ENCODE measurements at places on chromosomes 6 and 20.
A peak's percentile ranks its signal among the peaks of the same experiment; 100 is the strongest.

- peak; percentile 70 for DNase-seq
These were observed 14.7 kb downstream of the KLHL32 start for GRCh38 chr6:96939007-96939805.

DNA sequence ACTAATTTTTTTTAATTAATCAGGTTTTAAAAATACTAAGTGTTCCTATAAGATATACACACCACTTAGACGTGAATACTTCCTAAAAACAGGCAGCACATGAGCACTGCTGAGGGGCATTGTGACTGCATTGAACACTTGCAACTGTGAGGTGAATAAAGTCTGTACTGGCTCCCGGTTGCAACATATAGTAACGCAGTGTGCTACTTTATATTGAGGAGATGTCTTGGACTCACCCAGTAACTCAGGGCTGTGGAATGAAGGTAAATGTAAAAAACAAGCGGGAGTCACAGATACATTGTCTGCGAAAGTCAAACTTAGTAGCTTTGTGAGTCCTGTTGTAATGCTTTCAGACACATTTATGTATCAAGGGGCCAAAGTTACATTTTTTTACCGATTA, 17.0 kb upstream of the HLA-A start:
- no peak for DNase-seq

DNA sequence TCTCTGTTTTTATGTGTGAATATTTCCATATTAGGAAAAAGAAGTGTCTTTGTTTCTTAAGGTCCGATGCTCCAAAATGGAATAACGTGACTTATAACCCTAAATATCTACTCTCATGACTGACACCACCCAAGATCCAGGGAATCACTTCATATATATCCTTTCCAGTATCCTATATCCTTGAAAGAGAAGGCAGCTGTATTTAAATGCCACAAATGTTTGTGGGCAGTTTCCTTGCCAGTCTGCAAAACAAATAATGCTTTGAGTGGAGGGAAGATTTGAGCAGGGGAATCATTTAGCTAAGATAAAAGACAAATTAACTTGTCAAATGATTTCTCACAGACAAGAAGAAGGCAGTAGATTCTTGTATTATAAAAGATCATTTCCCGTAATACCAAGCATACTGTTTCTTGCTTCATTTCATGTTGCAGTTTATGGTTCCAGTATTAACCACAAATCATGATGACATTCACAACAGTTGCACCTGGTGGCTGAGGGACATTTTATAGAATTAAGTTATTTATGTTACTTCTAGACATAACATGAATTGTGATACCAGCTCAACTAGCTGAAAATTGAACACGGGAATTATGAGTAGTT, 30.0 kb upstream of the FABP7 start:
- DNase-seq: no peak

GRCh38 chr6:19979986-19980385, 142.8 kb downstream of the ID4 start:
- DNase-seq: no peak

GRCh38 chr20:49758781-49759180, 45.1 kb upstream of the B4GALT5 start:
- DNase-seq: no peak

- DNase-seq: peak; percentile 40
These were observed 188.1 kb downstream of the FOXC1 start for GRCh38 chr6:1797801-1798200.

GRCh38 chr6:34836451-34836850, 44.6 kb downstream of the BLTP3A start:
- no peak for DNase-seq

DNA sequence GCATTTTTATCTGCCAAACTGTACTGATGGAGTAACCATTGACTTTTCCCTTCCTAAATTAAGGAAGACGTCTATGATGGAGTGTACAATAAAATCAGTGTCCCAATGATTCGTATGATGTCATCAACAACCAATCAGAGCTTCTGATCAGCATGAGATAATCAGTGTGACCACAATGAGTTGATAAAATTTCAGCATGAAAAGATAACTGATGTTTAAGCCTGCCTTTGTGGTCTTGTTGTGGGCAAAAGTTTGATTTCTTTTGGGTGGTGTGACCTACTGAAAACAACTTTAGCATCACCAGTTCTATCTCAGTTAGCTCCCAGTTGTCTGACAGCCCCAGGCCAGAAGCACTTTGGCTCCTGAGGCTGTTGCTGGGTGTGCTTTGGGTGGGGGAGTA, 3.3 kb downstream of the PCIF1 start:
- DNase-seq: peak; percentile 24

- DNase-seq: no peak
These were observed 92.9 kb downstream of the PLEKHG1 start for GRCh38 chr6:150692604-150693003.

GRCh38 chr20:57429580-57430200, 38.5 kb downstream of the RBM38 start:
- DNase-seq: no peak

DNA sequence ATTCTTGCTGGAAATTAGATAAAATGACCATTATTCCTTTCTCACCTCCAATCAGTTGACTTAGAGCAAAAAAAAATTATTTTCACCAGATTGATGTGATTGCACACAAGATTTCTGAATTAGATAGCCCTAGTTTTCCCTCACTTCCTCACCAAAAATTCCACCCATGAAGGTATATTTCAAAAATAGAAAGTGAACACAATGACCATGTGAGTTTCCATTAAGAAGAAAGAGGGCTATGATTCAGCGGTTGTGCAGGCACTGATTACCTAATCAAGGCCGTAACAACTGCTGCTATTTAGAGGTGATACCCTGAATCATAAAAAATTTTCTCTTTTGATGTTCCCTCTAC, 19.5 kb upstream of the RALGAPA2 start:
- DNase-seq: no peak

All from fibroblast of skin of right biceps (primary cell).